ENCODE measurements at places on chromosomes 2 and 18.

DNA sequence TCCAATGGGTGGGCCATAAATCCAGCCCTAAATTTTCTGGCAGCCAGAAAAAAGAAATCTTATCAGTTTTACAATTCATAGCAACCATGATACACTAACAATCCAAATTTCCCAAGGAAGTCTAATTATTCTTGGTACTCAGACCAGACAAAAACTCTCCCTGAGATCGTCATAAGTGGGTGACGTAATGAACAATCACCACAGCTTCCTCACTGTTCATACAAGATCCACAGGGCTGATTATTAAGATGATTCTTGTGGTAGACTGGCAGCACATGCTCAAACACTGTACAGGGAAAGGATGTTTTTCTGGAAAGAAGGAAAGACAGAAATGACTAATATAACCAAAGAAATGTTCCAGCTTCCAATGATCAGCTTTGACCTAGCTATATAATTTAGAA lies 178.3 kb upstream of the CRIM1 start:
- no peak for DNase-seq

DNA sequence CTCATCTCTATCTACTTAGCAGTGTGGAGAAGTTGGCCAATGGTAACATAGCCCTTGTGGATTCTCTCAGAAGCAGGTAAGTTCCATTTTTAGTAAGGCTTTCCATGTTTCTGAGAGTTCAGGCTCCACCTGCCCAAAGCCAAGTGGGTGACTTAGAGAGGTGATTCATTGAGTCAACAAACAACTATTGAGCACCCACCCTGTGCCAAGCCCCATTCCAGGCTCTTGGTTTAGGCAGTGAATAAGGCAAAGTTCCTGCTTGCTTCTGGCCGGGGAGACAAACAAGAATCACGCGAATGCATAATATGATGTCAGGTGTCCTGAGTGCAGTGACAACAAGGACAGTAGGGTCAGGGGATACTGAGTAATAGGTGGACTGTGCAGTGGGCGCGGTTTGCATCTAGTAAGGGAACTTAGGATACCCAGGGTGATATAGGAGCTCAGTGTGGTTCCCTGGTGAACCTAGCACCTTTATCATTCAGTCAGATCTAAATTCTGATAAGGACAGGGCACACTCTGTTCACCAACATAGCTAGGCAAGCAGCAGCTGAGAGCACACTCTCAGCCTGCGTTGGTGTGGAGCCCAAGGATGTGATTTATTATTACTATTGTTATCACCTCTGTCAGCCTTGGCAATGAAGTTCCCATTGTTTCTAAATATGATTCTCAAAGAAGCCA lies 31.7 kb upstream of the KCTD1 start:
- DNase-seq = no peak

GRCh38 chr2:236395067-236395466 lies 130.9 kb upstream of the ASB18 start:
- DNase-seq = no peak

DNA sequence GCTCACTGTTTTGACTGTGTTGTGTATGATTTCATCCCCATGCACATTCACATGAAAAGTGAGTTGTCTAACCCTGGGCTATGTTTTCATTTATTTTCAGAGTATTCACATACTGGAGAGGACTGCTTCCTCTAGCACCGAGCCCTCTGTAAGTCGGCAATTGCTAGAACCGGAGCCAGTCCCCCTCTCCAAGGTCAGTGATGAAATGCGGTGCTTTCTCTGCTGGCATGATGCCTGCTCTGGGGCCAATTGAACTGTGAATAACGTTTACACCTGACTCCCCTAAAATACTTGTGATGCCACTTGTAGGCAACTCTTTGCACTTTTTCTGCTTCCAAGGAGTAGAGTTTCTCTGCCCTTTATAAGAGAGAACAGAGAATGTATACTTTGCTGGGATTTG lies 126.9 kb downstream of the PRKRA start:
- no peak for DNase-seq

DNA sequence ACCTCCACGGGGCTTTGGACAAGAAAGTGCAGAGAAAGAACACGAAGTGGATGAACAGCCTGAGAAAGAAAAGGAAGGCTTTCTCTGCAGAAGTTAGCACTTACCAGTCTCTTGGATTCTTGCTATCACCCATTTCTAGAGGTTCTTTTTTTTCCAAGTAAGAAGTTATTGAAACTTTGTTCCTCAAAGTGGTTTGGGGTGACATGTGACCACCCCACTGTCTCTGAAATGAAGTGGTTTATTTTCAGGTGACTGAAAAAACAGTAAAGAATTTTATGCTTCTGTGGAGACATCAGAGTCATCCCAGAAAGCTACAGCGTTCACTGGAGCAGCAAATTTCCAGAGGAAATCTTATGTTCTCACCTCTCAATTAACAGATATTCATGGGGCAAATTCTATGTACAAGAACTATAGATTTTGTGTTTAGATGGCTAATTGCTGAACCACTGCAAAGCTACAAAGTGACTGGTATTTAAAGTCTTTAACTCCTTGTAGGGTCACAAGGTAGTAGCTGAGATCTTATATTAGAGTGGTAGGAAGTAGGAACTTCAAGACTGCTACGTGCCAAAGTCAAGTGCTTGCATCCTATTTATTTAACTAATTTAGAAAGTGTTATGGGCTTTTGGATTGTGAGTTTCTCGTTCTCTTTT lies 267.5 kb downstream of the TGIF1 start:
- no peak for DNase-seq

- DNase-seq = no peak
Observed at GRCh38 chr2:86189782-86190416, 5.4 kb downstream of the IMMT start.
